ENCODE measurements at places on chromosomes 7 and 10.

- no peak for DNase-seq
Observed at GRCh38 chr7:95906851-95907250, 134.5 kb downstream of the DYNC1I1 start.

DNA sequence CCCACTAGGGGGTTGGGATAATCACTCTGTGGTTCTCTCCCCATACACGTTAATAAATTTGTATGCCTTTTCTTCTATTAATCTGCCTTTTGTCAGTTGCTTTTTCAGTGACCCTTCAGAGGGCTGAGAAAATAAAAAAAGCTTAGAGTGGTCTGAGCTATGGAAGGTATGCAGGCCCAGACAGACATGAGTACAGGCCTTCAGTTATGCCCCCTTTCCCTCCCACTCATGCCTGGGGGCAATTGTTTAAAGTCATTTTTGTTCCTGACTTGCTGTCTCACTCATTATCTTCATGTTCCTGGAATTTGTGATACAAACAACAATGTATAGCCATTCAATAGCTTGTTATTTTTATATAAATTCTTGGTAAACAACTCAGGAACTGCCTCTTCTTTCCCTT lies 170.8 kb downstream of the AKR1D1 start:
- DNase-seq: no peak

GRCh38 chr10:114326795-114327194 lies 77.5 kb downstream of the AFAP1L2 start:
- no peak for DNase-seq

DNA sequence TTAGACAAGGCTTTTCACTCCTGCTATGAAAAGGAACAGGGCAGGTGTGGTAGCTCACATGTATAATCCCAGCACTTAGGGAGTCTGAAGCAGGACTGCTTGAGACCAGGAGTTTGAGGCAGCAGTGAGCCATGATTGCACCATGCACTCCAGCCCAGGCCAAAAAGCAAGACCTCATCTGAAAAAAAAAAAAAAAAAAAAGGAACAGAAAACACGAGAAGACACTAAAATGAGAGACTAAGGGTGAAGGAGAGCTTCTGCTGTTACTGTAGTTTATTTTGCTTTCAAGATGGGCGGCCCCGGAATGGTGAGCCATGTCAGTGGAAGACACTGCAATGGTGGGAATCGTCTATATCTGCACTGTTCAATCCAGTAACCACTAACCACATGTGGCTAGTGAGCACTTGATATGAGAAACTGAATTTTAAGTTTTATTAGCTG lies 9.9 kb downstream of the PIP4K2A start:
- DNase-seq: no peak

- DNase-seq: no peak
Observed at GRCh38 chr7:77239471-77239870, 39.9 kb upstream of the FGL2 start.

DNA sequence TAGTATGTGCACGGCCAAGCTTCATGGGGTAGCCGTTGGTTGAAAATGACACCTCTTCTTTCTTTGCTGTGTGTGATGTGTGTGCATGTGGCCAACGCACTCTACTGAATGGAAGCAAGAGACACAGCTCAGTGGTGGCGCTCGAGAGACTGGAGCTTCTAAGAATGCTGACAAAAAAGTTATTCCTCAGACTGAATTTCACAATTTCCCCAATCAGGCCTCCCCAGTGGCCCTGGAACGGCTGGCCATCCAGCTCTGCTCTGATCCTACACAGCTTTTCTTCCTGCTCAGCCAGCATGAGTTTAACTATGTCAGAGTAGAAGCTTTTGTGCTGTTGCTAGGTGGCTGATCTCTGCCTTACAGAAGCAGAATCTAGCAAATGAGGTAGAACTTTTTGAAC lies 186.7 kb upstream of the PLXDC2 start:
- no peak for DNase-seq

DNA sequence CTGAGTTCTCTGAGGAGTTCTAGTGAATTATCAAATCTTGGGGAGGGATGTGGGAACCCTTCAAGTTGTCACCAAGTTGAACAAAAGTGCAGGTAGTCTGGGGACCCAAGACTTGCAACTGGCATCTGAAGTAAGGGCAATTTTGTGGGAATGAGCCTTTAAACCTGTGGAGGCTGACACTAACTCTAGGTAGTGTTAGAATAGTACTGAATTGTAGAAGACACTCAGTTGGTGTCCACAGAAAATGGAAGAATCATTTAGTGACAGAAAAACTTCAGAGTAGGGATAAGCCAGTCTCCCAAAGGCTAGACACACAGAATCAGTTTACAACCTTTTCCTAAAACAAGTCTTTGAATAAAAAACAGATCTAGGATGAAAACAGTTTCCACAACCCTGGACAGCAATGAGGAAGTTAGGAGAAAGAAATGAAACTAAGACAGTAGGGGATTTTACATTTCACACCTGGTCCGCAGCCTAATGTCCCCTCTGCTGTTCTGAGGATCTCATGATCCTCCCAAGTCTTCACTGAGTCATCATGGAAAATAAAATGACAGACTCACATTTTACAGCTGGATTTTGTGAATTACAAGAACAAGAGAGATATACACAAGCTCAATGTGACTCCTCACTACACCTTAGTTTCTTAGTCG lies 23.0 kb upstream of the ING3 start:
- no peak for DNase-seq

GRCh38 chr7:2804227-2804763 lies 39.8 kb downstream of the GNA12 start:
- no peak for DNase-seq

DNA sequence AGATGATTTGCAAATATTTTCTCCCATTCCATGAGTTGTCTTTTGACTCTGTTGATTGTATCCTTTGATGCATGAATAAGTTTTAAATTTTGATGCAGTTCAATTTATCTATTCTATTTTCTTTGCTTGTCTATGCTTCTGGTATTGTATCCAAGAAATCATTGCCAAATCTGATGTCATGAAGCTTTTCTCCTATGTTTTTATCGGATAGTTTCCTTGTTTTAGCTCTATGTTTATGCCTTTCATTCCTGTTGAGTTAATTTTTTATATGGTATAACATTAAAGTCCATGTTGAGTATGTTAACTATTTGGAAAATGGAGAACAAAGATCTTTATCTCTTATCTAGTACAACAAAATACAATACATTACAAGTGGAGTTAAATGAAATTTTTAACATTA lies 27.6 kb upstream of the VPS41 start:
- DNase-seq: no peak
